ENCODE measurements at places on chromosomes 6 and 20.

GRCh38 chr20:23349338-23350195 lies 1.0 kb upstream of the NXT1 start:
- H3K36me3 ChIP-seq: peaks cover 3% of the 10 kb centered on the region
- H3K27me3 ChIP-seq: peaks cover 23% of the 10 kb centered on the region
- H3K27ac ChIP-seq: peak overlapping the region; percentile 100

- H3K36me3 ChIP-seq: peaks cover 12% of the 10 kb centered on the region
- H3K27ac ChIP-seq: no peak overlapping the region
- H3K27me3 ChIP-seq: no peaks in the 10 kb centered on the region
- H3K4me1 ChIP-seq: no peaks in the 10 kb centered on the region
- no peak for DNase-seq
These were observed 115.6 kb downstream of the MYB start for GRCh38 chr6:135296715-135297114.

- peaks cover 11% of the 10 kb centered on the region for H3K27me3 ChIP-seq
- peaks cover 4% of the 10 kb centered on the region for H3K36me3 ChIP-seq
- DNase-seq: no peak
- H3K4me3 ChIP-seq: no peak overlapping the region
These were observed 22.1 kb upstream of the FKBP1A start for GRCh38 chr20:1414982-1415381.

DNA sequence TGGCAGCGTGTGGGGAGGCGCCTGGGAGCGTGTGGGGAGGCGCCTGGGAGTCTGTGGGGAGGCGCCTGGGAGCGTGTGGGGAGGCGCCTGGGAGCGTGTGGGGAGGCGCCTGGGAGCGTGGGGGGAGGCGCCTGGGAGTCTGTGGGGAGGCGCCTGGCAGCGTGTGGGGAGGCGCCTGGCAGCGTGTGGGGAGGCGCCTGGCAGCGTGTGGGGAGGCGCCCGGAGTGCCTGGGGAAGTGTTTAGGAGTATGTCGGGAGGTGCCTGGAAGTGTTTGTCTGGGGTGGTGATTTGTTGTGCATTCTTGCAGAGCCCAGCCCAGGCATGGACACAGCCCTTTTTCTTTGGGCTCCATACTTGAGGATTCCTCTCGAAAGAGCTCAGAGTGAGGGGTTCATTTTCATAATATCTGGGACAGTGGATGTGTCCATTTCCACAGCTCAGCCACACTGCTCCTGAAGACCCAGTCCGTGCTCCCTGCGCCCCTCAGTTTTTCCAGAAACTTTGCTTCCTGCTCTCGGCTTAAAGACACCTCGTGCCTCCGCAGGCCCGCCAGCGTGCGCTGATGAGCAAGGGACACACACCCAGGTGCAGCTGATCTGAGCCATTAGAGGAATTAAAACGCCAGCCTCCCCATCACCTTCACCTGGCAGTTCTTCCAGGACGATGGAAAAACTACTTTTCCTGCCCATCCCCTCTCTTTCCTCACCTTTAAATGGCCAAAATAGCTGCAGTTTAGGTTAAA lies 172.2 kb upstream of the THBS2 start:
- H3K4me1 ChIP-seq: no peaks in the 10 kb centered on the region
- DNase-seq: no peak
- no peak overlapping the region for H3K4me3 ChIP-seq
- no peaks in the 10 kb centered on the region for H3K36me3 ChIP-seq
- no peaks in the 10 kb centered on the region for H3K27me3 ChIP-seq

DNA sequence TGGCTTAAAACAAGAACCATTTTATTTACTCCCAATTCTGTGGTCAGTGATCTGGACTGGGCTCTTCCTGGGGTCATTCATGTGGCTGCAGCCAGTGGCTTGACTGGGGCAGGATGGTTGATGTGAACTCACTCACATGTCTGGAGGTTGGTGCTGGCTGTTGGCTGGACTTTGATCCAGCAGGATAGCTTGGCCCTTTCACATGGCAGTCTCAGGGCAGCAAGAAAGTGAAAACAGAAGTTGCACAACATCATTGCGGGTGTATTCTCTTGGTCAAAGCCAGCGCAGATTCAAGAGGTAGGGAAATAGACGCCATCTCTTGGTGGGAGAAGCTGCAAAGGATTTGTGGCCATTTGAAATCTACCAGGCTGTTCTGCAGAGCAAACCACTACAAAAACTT lies 77.2 kb downstream of the MDGA1 start:
- H3K27ac ChIP-seq: no peak overlapping the region
- peaks cover 7% of the 10 kb centered on the region for H3K4me1 ChIP-seq
- H3K4me3 ChIP-seq: no peak overlapping the region
- H3K27me3 ChIP-seq: peaks cover 7% of the 10 kb centered on the region
- DNase-seq: no peak

GRCh38 chr20:52103335-52103912 lies 88.2 kb downstream of the ZFP64 start:
- peak overlapping the region; percentile 86 for H3K4me3 ChIP-seq
- peaks cover 3% of the 10 kb centered on the region for H3K36me3 ChIP-seq
- H3K27ac ChIP-seq: no peak overlapping the region
- no peak for DNase-seq
- H3K4me1 ChIP-seq: peaks cover 24% of the 10 kb centered on the region

DNA sequence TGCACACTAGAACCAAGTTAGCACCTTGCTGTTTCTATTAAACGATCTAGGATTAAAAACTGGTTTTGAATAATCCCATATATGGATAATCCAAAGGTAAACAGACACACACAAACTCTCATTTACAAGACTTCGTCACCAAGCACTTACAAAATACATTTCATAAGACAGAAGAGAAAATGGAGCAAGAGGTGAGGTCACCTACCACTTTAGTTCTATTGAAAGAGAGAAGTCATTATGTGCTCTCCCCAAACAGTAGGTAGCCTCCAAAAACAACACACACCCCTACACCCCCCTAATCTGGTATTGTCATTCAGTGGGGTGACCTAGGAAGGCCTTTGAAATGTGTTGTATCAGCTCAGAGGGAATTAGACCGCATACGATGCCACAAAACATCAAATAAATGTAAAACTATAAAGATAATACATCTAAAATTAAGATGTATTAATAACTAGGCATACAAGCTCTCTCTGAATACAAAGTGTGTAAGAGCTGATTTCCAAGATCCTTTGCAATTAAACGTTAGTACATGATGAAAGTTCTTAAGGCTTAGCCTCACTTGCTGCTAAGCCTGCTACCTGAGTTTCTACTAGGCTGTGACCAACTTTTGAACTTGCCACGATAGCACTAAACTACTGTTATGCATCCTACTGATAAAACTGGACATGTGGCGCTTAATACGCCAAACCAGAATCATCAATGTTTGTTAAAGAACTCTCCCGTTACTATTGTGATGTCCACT lies 1.6 kb downstream of the SRPK1 start:
- no peaks in the 10 kb centered on the region for H3K36me3 ChIP-seq
- no peak for DNase-seq
- H3K27ac ChIP-seq: peak overlapping the region; percentile 96
- peak overlapping the region; percentile 94 for H3K4me3 ChIP-seq
- peaks cover 13% of the 10 kb centered on the region for H3K27me3 ChIP-seq

- H3K4me3 ChIP-seq: no peak overlapping the region
- H3K27ac ChIP-seq: no peak overlapping the region
- peaks cover 3% of the 10 kb centered on the region for H3K36me3 ChIP-seq
- DNase-seq: no peak
- no peaks in the 10 kb centered on the region for H3K4me1 ChIP-seq
- peaks cover 1% of the 10 kb centered on the region for H3K27me3 ChIP-seq
These were observed 400.7 kb downstream of the ZFAND3 start for GRCh38 chr6:38220069-38220723.

GRCh38 chr20:48719598-48720255 lies 108.1 kb downstream of the PREX1 start:
- H3K36me3 ChIP-seq: peaks cover 16% of the 10 kb centered on the region
- peaks cover 47% of the 10 kb centered on the region for H3K27me3 ChIP-seq

- no peak overlapping the region for H3K27ac ChIP-seq
- H3K27me3 ChIP-seq: peaks cover 4% of the 10 kb centered on the region
- no peaks in the 10 kb centered on the region for H3K36me3 ChIP-seq
- no peak overlapping the region for H3K4me3 ChIP-seq
- no peak for DNase-seq
- H3K4me1 ChIP-seq: peaks cover 11% of the 10 kb centered on the region
These were observed 4.1 kb upstream of the GFOD1 start for GRCh38 chr6:13491538-13491937.

GRCh38 chr6:136922685-136923006 lies 545 bp downstream of the SLC35D3 start:
- H3K27me3 ChIP-seq: peaks cover 39% of the 10 kb centered on the region
- H3K4me3 ChIP-seq: peak overlapping the region; percentile 68
- peaks cover 3% of the 10 kb centered on the region for H3K36me3 ChIP-seq
- H3K27ac ChIP-seq: no peak overlapping the region

DNA sequence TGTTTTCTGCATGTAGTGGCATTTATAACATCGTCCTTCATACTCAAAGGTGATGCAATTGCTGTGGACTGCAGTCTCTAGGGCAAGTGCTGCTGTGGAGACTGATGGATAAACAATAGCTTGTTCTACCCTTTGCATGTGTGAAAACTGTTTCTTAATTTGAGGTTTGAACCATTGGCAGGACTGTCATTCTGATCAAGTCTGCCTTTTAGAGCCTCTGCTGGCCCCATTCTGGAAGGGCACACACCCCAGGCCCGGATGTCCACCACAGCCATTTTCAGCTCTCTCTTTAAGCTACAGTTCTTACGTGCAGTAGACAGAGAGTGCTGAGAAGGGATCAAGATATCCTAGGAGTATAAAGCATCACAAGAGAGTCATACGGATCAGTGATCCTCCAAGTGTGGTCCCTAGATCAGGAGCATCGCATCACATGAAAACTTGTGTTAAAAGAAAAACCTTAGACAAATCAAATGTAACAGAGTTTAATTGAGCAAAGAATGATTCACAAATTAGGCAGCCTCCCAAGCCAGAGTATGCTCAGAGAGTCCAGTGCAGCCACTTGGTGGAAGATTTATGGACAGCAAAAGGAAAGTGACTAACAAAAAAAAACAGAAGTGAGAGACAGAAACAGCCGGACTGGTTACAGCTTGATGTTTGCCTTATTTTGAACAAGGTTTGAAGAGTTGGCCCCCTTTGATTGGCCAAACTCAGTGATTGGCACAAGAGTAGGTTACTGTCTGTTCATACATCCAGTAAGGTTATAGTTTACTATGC lies 52.0 kb downstream of the FRK start:
- no peak overlapping the region for H3K27ac ChIP-seq
- no peaks in the 10 kb centered on the region for H3K36me3 ChIP-seq
- DNase-seq: no peak
- no peaks in the 10 kb centered on the region for H3K4me1 ChIP-seq

- DNase-seq: no peak
- H3K27ac ChIP-seq: no peak overlapping the region
- H3K4me3 ChIP-seq: no peak overlapping the region
These were observed 22.1 kb downstream of the PBOV1 start for GRCh38 chr6:138196122-138196738.

GRCh38 chr6:92710048-92710447 lies 709.3 kb downstream of the EPHA7 start:
- no peak for DNase-seq
- no peak overlapping the region for H3K4me3 ChIP-seq
- no peaks in the 10 kb centered on the region for H3K27me3 ChIP-seq
- H3K4me1 ChIP-seq: no peaks in the 10 kb centered on the region
- H3K27ac ChIP-seq: no peak overlapping the region

DNA sequence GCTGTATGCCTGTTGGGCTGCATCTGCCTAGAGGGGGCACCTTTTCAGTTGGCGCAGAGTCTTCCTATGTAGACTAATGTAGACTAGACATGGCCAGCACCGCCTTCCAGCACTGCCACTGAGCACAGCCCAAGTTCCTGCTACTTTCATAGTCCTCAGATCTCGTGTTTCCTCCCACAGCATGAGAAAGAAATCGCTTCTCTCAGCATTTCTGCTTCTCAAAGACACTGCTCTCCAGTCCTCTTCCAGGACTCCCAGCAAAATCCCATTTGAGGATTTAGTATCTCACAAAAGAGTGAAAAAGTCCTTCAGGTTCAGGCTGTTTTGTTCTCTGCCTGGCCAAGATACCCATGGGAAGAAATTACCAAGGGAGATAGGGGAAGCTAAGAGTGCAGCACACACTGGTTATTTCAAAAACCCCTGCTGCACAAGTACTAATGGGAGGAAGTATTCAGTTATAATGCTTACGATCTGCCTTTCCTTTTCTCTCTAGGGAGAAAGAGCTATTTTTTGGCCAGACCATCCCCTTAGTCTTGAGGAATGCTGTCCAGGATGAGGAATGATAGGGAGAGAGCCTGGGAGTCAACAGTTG lies 35.7 kb downstream of the OGFRL1 start:
- H3K4me3 ChIP-seq: no peak overlapping the region
- no peak overlapping the region for H3K27ac ChIP-seq
- H3K4me1 ChIP-seq: no peaks in the 10 kb centered on the region
- peaks cover 10% of the 10 kb centered on the region for H3K27me3 ChIP-seq

- peaks cover 71% of the 10 kb centered on the region for H3K4me1 ChIP-seq
- peak overlapping the region; percentile 99 for H3K27ac ChIP-seq
- H3K4me3 ChIP-seq: peak overlapping the region; percentile 99
- peaks cover 45% of the 10 kb centered on the region for H3K36me3 ChIP-seq
- DNase-seq: peak; percentile 34
These were observed 5.1 kb downstream of the HLA-E start for GRCh38 chr6:30494291-30494861.

DNA sequence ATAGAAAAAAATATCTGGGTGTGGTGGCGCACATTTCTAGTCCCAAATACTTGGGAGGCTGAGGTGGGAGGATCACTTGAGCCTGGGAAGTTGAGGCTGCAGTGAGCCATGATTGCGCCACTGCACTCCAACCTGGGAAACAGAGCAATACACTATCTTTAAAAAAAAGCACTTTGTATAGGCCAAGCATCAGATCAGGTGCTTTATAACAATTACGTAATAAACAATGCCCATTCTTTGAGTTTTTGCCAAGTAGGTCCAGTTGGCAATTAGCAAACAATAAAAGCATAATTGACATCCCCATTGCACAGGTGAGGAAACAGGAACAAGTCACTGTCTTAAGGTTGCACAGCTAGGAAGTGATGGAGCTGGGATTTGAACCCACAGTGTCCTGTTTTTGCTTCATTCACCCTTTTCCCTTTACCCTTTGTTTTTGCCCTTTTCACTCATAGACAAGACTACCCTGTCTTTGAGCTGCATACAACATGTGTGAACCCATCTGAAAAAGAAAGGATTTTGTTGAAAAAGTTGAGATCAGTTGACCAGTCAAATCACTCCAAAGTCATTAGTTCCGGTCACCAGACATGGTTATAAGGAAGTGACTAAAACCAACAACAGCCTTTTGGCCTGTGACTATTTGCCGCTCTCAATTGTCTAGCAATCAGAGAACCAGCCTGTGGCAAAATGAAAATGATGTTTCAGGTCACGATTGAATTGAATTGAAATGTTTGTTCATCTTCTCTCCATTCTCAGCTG lies 303.6 kb downstream of the TFAP2C start:
- no peak overlapping the region for H3K27ac ChIP-seq
- no peak for DNase-seq
- no peaks in the 10 kb centered on the region for H3K4me1 ChIP-seq
- H3K27me3 ChIP-seq: peaks cover 3% of the 10 kb centered on the region

DNA sequence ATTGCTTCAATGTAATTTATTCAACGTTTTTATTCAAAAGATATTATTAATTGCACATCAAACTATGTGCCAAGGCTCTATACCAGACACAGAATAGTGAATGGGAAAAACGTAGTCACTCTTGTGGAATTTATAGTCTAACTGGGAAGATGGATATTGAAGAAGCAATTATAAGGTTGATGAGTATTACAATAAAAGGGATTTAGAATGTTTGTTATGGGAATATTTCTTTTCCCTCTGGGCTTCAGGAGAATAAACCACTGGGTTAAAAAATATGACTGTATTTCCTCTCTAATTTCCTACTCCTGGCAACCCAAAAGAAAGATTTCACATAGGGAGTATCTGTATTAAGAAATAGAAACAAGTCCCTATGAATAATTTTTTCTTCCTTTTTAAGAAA lies 25.1 kb upstream of the UTRN start:
- no peaks in the 10 kb centered on the region for H3K27me3 ChIP-seq
- no peak overlapping the region for H3K4me3 ChIP-seq
- peaks cover 9% of the 10 kb centered on the region for H3K4me1 ChIP-seq
- no peak overlapping the region for H3K27ac ChIP-seq
- H3K36me3 ChIP-seq: peaks cover 3% of the 10 kb centered on the region
